ENCODE measurements at places on chromosomes 3 and 15.

DNA sequence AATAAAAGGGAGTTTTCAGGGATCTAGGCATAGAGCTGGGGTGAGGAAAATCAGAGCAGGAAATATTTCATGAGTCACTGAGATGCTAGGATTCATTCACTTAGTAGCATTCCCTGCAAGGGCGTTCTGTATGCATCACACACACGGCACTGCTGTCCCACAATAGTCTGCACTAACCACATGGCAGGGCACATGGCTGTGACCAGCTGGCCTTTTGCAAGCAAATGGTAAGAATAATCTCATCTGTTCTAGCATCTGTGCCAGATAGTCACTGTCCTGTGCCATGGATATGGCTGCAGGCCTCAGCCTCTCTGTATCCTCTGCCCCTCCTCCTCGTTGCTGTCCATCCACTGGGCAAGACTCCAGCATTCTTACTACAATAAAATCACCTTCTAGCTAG lies 37.8 kb downstream of the BOC start:
- DNase-seq: no peak

- no peak for DNase-seq
These were observed 84.1 kb downstream of the ABHD5 start for GRCh38 chr3:43774799-43775198.

DNA sequence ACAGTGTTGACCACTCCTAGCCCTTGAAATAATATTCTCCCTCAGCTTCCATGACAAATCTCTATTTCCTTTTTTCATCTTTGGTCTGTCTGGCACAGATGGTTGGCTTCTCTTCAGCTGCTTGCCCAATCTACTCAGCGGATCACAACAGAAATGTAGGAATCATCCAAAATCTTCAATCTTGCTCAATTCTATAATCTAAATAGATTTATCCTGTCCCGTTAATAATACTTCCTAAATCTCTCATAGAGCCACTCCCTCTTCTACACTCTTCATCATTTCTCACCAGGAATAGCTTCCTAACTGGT lies 3.8 kb downstream of the PEAK1 start:
- no peak for DNase-seq

DNA sequence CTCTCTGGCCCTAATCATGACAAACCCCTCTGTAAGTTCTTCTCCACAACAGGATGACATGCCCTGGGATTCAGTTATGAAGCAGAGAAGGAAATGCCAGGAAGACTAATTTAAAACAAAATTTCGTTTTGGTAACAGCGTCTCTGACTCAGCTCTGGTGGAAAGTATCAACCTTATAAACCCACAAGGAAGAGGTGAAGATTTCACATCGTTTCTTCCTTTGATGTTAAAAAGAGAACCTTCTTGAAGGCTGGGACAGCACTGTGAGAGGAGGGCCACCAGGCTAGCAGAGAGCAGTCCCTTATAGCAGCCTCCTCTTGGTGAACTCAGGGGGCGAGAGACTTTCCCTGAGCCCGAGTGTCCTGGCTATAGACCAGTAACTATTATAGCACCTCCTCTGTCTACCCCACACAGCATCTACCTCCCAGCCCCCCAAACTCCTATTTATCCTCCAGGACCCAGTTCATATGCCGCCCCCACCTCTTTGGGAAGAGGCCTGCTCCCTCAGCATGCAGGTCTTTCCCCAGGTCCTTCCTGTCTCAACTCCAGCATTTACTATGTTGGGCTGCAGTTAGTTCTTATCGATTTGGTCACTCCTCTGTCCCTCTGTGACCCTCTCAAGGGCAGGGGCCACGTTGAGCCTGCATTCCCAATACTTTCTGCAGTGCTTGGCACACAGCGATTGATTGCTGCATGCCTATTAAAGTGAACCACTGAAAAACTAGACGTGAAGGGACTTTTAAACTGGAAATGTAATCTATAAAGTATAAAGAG lies 321.5 kb upstream of the ICE2 start:
- DNase-seq: no peak

GRCh38 chr3:14201940-14202684 lies 23.5 kb downstream of the LSM3 start:
- DNase-seq: no peak

GRCh38 chr3:58572634-58573230 lies 4.5 kb downstream of the FAM107A start:
- no peak for DNase-seq

DNA sequence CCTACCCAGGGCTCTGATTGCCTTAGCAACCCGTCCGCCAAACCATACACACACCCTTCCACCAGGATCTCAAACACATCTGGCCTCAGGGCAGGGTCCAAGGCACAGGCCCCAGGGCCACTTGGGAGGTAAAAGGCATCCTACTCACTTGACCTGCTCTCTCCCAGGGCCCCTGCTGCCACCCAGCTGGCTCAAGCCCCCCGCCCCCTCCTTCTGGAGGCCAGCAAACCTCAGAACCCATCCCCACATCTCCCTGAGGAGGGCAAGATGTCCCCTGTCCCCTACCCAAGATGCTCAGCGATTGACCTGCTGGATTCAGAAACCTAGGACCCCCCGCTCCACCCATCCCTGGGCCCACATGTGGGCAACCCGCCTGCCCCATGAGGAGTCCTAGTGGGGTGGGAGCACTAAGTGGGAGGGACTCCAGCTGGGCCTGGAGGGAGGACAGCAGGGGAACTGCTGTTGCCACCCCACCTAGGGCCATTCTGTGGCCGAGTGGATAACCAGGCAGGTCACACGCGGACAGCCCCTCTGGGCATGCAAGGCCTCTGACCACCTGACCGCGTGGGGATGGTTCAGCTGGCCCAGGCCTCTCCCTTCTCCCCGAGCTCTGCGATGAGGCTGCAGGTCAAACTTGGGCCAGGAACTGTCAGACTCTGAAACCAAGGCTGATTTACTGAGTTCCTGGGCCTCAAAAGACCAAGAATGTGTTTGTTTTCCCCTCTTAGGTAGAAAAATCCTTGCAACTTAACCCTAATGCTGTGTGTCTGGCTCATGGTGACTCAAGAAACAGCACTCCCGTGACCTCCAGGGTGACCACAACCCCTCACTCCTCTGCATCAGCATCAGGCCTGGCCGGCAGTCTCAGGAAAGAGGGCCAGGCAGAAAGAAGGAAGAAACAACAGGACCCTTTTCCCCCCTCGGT lies 4.2 kb downstream of the MFGE8 start:
- no peak for DNase-seq

DNA sequence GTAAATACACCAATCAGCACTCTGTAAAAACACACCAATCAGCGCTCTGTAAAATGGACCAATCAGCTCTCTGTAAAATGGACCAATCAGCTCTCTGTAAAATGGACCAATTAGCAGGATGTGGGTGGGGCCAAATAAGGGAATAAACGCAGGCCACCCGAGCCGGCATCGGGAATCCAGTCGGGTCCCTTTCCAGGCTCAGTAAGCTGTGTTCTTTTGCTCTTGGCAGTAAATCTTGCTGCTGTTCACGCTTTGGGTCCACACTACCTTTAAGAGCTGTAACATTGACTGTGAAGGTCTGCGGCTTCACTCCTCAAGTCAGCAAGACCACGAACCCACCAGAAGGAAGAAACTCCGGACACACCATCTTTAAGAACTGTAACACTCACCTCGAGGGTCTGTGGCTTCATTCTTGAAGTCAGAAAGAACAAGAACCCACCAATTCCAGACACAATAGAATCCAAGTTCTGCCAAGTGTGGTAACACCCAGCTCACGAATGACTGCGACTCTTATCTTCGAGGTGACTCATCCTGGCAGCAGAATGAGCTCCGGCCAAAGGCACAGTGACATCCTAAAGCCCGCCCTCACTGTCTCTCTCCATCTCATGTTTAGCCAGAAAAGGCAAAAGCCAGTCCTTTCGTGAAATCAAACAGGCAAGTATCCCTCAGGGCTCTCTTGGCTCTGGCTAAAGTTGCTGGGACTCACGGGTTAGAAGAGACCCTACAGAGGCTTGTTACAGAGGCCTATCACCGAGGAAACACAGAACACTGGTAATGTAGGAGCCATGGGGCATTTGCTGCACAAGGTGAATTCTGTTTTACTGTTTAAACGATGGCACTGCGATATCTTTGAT lies 155.2 kb downstream of the FAM43A start:
- peak; percentile 66 for DNase-seq

DNA sequence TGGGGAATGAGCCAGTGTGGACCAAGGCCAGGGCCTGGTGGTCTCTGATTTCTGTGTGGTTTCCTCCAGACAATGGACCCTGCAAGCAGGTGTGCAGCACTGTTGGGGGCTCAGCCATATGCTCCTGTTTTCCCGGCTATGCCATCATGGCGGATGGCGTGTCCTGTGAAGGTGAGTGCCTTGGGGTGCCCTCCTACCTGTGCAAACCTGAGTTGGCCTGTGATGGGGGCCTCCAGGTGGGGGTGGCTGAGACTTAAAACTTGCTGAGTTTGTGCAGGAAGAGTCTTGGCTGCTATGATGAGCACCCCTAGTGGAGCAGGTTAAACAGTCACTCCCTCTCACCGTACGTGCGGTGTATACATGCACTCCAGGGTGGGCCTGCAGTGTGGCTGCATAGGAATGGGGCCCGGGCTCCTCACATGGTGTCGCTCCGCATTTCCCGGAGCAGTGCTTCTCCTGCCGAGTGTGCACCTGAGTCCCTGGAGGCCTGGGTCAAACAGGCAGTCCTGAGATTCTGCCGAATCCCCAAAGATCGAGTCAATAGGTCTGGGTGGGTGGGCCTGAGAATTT lies 70.8 kb downstream of the FBLN2 start:
- no peak for DNase-seq

DNA sequence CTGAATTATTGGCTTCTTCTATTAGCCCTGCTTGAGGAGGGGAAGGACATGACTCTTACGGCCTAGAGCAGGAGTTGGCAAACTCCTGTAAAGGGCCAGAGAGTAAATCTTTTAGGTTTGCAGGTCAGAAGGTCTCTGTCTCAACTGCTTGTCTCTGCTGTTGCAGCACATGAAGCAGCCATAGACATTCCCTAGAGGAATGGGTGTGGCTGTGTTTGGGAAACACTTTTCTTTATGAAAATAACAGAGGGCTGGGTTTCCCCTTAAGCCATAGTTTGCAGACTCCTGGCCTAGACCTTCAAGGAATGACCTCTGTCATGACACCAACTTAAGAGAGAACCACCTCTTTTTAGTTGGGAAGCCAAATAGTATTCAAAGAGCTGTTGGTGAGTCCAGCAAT lies 10.3 kb downstream of the TRAK1 start:
- no peak for DNase-seq

DNA sequence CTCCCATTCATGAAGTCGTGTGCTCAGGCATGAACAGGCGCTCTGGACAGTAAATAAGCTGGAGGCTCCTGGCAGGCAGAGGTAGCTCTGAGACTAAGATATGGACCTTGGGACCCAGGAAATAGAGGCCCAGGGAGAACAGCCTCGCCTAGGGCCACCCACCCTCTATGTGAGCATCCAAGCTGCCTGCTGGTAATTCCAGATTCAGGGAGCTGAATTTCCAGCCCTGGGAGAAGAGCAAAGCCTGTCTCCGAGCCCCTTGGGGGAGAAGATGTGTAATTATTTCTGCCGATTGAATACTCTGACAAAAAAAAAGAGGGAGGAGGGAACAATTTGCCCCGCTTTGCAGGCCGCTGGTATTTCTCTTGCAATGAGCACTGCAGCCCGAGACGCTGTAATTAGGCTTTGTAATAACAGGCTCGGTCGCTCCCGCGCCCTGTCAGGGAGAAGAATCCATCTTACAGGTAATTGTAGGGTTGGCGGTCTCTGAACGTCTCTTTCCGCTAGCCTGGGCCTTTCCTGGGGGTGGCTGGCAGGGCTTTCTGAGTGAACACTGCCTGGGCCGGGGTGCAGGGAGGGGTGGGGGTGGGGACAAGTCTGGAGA lies 131.5 kb downstream of the WNT7A start:
- DNase-seq: no peak

DNA sequence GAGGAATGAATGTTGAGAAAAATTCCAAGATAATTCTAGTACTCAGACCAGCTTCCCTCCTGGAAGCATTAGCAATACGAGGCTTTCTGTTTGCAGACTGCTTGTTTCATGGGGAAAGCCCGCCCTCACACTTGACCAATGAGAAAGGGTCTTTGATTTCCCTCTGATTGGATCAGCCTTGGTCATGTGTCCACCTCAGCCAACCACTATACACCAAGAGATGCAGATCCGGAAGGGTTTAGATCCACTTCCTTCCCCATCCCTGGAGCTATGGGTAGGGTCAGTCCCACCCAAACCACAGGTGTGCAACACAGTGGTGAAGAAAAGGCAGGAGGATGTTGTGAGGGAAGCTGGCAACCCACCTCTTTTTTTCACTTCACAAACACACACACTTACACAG lies 154.7 kb downstream of the SV2B start:
- DNase-seq: no peak

DNA sequence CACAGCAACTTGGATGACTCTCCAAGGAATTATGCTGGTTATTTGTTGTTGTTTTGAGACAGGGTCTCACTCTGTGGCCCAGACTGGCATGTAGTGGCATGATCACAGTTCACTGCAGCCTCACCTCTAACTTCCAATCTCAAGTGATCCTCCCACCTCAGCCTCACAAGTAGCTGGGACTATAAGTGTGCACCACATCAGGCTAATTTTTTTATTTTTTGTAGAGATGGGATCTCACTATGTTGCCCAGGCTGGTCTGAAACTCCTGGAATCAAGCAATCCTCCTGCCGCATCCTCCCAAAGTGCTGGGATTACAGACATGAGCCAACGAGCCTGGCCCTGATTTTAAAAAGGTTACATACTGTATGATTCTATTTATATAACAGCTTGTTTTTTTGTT lies 63.0 kb downstream of the RBPMS2 start:
- DNase-seq: no peak

- no peak for DNase-seq
These were observed 37.4 kb downstream of the EBLN2 start for GRCh38 chr3:73098873-73099272.

DNA sequence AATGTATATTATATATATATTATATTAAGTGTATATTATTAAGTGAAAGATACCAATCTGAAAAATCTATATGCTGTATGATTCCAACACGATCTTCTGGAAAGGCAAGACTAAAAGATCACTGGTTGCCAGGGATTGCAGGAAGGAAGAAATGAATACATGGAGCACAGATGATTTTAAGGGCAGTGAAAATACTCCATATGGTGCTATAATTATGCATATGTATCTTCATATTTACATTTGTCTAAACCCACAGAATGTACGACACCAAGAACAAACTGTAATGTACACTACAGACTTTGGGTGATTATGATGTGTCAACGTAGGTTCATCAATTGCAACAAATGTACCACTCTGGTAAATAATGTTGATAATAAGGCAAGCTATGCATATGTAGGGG lies 194.7 kb upstream of the MME start:
- no peak for DNase-seq

GRCh38 chr15:58521293-58521991 lies 89.7 kb downstream of the LIPC start:
- DNase-seq: peak; percentile 89
